Large intestine (tissue), 12 donors: ENCODE measurements at places on chromosomes 2 and 18. TPM values are rescaled to one million over a fixed set of nuclear protein-coding genes. Genes with fewer than 3 reads are reported as not detected.

DNA sequence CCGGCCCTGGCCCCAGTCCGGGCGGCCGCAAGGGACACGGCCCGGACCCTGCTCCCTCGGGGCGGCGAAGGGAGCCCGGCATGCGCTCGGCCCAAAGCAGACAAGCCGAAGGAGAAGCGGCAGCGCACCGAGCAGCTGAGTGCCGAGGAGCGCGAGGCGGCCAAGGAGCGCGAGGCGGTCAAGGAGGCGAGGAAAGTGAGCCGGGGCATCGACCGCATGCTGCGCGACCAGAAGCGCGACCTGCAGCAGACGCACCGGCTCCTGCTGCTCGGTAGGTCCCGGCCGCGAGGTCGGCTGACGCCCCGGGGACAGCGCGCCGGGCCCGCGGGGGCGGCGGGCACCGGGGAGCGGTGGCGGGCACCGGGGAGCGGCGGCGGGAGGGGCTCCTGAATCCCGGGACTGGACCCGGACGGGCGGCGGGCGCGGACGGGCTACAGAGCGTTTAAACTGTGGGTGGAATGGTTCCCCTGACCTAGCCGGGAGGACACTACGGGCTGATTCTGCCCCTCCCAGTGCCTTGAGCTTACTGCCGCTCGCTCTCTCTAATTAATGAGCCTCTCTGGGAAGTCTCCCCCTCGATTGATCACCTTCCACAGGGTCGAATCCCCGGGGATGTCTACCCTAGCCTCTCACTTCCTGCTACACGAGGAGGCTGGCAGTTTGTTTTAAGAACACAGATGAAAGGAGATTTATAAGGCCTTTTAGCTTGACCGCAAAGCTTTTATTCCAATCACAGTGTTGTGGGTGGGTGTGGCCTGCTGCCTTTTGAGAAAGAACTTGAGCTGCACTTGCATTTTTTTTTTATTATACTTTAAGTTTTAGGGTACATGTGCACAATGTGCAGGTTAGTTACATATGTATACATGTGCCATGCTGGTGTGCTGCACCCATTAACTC, 853 bp downstream of the GNAL start:
- no peak overlapping the region for H3K27ac ChIP-seq
- H3K4me1 ChIP-seq: peaks cover 4% of the 10 kb centered on the region
- H3K27me3 ChIP-seq: peaks cover 44% of the 10 kb centered on the region
- no peaks in the 10 kb centered on the region for H3K36me3 ChIP-seq

- no peaks in the 10 kb centered on the region for H3K27me3 ChIP-seq
- DNase-seq: no peak
- H3K36me3 ChIP-seq: no peaks in the 10 kb centered on the region
Observed at GRCh38 chr18:46590103-46590502, 66.9 kb downstream of the LOXHD1 start.

GRCh38 chr2:177692783-177693269, 300.3 kb downstream of the AGPS start:
- H3K36me3 ChIP-seq: no peaks in the 10 kb centered on the region
- H3K4me1 ChIP-seq: peaks cover 13% of the 10 kb centered on the region
- H3K27me3 ChIP-seq: no peaks in the 10 kb centered on the region
- H3K4me3 ChIP-seq: no peak overlapping the region

CARF gene
- polyA plus RNA-seq: 10.4 TPM

CRYBA2 gene
- 13.3 TPM for polyA plus RNA-seq

DNA sequence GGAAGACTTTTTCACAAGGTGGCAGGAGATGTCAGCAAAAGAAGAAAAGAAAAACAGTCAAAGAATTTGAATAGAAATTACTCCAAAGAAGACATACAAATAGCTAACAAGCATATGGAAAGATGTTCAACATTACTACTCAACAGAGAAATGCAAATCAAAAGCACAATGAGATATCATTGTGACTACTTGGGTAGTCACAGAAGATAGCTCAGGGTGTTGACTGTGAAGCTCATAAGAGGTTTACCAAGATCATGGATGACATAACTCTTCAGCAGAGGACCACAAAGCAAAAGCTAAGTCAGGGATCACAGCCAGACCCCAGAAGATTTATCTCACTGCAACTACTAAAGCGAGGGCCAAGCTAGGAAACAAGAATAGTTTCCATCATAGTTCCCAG, 53.0 kb upstream of the TANK start:
- H3K27me3 ChIP-seq: no peaks in the 10 kb centered on the region
- H3K4me3 ChIP-seq: no peak overlapping the region
- H3K36me3 ChIP-seq: no peaks in the 10 kb centered on the region
- DNase-seq: no peak
- no peaks in the 10 kb centered on the region for H3K4me1 ChIP-seq
- no peak overlapping the region for H3K27ac ChIP-seq

ASIC4 gene
- 1.1 TPM for polyA plus RNA-seq

GRCh38 chr18:57110290-57110689, 36.6 kb upstream of the BOD1L2 start:
- no peak for DNase-seq
- no peaks in the 10 kb centered on the region for H3K36me3 ChIP-seq
- no peak overlapping the region for H3K27ac ChIP-seq
- H3K27me3 ChIP-seq: peaks cover 2% of the 10 kb centered on the region
- no peak overlapping the region for H3K4me3 ChIP-seq

DNA sequence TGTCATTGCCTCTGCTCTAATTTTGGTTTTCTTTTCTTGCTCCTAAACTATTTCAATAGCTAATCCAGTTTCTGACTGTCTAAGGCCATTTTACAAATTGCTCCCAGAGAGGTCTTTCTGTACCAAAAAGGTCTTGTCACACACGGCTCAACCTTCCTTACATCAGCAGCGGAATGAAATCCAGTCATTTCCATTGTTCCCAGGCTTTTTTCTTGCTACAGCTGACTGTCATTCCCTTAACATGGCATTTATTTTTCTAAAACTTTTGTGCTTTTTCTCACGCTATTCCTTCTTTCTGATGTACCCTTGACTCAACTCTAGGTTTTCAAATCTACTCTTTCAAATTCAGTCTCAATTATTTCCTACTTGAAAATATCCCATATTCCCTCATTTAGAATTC, 24.3 kb downstream of the FAM171B start:
- DNase-seq: no peak
- H3K4me1 ChIP-seq: no peaks in the 10 kb centered on the region
- no peaks in the 10 kb centered on the region for H3K36me3 ChIP-seq

GRCh38 chr2:44599130-44599529, 237.4 kb downstream of the CAMKMT start:
- H3K27me3 ChIP-seq: no peaks in the 10 kb centered on the region
- no peak overlapping the region for H3K4me3 ChIP-seq
- no peaks in the 10 kb centered on the region for H3K4me1 ChIP-seq
- no peak overlapping the region for H3K27ac ChIP-seq
- no peak for DNase-seq

EPB41L3 gene
- 65.5 TPM for polyA plus RNA-seq

DNA sequence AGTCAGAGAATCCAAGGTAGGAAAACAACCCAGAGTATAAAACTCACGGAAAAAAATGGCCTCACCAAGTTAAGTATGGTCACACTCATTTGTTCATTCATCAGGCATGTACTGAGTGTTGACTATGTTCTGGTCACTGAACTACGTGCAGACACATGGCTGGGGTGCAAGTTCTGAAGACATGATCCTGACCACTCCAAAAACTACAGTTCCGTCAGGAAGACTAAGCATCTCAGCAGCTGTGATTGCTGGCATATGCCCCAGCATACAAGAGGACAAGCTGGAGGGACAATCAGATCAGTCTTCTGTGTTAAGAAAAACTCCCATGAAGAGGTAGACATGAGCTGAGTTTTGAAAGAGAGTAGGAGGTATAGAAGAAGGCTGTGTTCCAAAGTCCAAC, 72.8 kb downstream of the TCF4 start:
- H3K27ac ChIP-seq: no peak overlapping the region
- H3K4me3 ChIP-seq: no peak overlapping the region
- no peaks in the 10 kb centered on the region for H3K4me1 ChIP-seq
- no peak for DNase-seq
- no peaks in the 10 kb centered on the region for H3K36me3 ChIP-seq
- H3K27me3 ChIP-seq: no peaks in the 10 kb centered on the region

ALPI gene
- 80.6 TPM for polyA plus RNA-seq

GRCh38 chr2:69196327-69197117, 183.5 kb downstream of the ANTXR1 start:
- H3K4me1 ChIP-seq: no peaks in the 10 kb centered on the region
- no peaks in the 10 kb centered on the region for H3K27me3 ChIP-seq
- no peak overlapping the region for H3K27ac ChIP-seq
- H3K4me3 ChIP-seq: no peak overlapping the region
- no peak for DNase-seq

LRP1B gene
- 1.0 TPM for polyA plus RNA-seq

DNA sequence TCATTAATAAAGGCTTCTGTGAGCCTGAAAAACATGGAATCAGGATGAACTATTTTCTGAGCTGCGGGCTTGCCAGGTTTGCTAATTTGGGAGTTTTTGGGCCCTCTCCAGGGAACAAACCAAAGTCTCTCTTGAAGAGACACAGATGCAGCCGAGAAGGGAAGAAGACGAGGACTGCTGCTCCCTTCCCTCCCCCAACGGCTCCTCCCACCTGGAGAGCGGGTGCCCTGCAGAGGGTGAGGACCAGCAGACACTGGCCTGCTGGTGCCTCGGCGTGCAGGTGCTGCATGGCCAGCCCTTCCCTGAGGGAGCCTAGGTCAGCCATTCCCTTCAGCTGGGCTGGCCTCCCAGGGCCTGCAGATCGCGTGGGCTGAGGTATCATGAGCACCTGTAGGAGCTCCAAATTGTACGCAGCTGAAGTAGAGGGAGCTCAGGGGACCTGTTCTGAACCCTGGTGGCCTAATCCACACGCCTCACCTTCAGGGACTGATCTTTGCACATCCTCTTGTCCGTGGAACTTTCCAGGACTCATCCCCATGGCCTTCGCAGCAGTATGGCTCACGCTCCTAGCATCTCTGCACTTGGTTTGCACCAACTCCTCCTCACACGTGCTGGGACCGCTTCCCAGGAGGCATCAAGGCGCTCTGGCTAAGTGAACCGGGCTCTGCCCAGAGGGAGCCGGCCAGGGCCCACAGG, 19.5 kb downstream of the EMX1 start:
- no peak overlapping the region for H3K4me3 ChIP-seq
- H3K36me3 ChIP-seq: peaks cover 2% of the 10 kb centered on the region
- no peak overlapping the region for H3K27ac ChIP-seq

DNA sequence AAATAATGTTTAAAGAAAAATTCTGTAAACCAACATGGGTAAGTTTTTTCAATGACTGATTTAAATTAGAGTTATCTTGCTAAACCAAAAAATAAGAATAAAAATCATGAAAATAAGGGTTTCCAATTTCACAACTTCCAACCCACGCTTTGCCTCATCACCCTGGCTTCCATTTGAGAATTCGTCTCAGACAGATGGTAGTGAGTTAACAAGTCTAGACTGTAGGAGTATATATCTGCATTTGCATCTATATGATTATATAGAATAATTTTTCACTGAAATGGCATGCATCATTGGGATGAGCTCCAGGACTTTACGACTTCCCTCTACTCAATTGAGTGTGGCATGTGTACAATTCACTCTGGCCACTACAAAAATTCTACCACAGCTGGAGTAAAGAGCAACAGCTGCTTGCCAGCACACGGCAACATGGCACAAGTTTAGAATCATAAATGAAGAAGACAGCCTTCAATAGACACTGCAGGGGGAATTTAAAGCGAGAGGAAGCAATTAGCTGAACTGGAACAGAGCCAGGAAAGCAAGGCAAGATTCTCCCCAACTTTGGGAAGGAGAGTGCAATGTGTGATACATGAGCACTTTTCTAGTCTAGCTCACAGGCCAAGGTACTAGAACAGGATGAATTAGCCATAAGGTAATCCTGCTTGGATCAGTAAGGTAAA, 1673.5 kb upstream of the CELF4 start:
- H3K27me3 ChIP-seq: no peaks in the 10 kb centered on the region
- H3K36me3 ChIP-seq: no peaks in the 10 kb centered on the region
- H3K4me3 ChIP-seq: no peak overlapping the region
- no peaks in the 10 kb centered on the region for H3K4me1 ChIP-seq

ANKAR gene
- polyA plus RNA-seq: 7.7 TPM

DNA sequence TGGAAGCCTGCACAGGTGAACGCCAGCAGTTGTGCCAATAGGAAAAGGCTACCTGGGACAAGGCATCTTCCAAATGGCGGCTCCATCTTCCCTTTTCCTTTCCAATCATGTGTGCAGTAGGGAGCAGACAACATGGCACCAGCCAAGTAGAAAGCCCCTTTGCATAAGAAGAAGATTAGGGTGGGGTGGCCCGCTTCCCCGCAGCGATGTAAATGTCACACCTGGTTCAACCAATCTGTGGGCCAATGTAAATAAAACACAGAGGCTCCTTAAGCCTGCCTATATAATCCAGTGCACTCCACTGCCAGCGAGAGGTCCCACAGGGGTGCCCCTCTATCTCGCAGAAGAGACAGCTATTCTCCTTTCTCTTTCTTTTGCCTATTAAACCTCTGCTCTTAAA, 468.4 kb upstream of the CRIM1 start:
- no peaks in the 10 kb centered on the region for H3K27me3 ChIP-seq
- H3K27ac ChIP-seq: no peak overlapping the region
- no peak overlapping the region for H3K4me3 ChIP-seq
- no peak for DNase-seq
- H3K4me1 ChIP-seq: no peaks in the 10 kb centered on the region

DNA sequence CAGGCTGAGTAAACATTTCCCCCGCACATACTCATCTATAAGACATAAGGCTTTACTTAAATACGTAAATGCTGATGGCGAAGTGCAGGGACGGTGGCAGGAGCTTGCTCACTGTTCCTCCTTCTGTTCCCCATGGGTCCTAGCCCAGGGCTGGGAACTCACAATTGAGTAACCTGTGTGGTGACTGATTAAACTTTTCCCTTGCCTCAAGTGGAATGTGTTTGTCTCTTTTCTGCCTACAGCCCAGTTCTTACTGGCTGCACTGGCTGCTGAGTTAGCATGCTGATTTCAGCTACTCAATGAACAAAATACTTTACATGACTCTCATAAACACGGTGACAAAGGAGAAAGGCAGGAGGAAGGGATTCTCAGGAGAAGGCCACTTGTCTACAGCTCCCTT, 87.3 kb downstream of the MARCO start:
- no peak for DNase-seq
- H3K27ac ChIP-seq: no peak overlapping the region
- H3K4me1 ChIP-seq: no peaks in the 10 kb centered on the region
- H3K27me3 ChIP-seq: no peaks in the 10 kb centered on the region
- H3K4me3 ChIP-seq: no peak overlapping the region
- H3K36me3 ChIP-seq: no peaks in the 10 kb centered on the region

- no peak for DNase-seq
- H3K27me3 ChIP-seq: no peaks in the 10 kb centered on the region
- no peaks in the 10 kb centered on the region for H3K4me1 ChIP-seq
Observed at GRCh38 chr2:41460661-41461060, 587.2 kb upstream of the PKDCC start.

PTPRN gene
- polyA plus RNA-seq: 9.2 TPM
